ENCODE measurements at places on chromosomes 3 and 15. TPM values are rescaled to one million over a fixed set of nuclear protein-coding genes. Genes with fewer than 3 reads are reported as not detected.

DNA sequence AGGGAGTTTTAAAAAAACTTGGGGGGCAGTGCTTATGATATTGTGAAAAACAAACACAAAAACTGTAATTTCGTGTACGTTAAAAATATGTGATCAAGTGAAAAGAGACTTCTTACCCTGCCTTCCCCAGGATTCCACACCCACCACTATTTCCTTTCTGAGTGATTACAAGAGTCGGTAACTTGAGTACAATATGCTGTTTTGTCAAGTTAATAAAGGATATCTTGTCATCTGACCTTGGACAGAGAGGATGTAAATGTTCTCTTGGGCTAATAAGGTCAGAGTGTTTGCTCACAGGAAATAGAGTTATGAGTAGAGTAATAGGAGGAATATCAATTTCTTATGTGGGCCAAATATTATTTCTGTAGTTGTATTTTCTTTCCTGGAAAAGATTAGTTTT lies 68.1 kb downstream of the NOX5 start:
- DNase-seq, result no peak

- no peak for DNase-seq
These were observed 27.4 kb downstream of the ZXDC start for GRCh38 chr3:126448136-126448892.

DNA sequence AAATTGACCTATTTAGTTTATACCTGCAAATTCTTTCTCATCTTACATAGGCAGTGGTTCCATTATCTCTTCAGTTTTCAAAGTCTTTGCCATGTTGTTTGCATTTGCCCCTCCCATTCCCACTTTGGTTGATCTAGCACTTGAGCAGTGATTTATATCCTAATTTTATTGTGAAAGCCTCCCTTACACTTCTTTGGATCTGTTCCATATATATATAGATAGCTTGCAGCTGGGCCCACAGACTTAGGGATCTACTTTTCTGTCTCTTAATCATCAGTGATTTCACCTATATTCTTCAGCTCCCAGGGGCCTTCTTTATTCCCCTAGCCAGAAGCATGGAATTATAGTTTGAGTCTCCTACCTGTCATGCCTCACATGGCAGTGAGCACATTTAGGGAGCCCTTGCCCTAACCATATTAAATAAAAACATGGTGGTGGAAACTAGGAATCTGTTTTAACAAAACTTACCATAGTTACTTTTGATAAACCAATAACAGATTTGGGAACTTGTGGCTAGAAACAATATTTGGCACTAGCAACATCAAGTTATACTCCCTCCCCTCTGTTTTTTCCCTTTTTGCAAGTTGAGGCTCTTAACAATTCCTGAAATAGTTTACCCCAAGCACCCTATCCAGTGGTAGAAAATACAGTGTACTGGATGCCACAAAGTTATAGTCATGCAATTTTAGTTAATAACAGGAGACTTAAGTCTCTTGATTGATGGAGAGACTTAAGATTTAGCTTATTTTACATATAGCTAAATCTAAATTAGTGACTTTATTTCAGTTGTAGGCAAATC lies 41.7 kb downstream of the ARIH1 start:
- DNase-seq, result no peak

DNA sequence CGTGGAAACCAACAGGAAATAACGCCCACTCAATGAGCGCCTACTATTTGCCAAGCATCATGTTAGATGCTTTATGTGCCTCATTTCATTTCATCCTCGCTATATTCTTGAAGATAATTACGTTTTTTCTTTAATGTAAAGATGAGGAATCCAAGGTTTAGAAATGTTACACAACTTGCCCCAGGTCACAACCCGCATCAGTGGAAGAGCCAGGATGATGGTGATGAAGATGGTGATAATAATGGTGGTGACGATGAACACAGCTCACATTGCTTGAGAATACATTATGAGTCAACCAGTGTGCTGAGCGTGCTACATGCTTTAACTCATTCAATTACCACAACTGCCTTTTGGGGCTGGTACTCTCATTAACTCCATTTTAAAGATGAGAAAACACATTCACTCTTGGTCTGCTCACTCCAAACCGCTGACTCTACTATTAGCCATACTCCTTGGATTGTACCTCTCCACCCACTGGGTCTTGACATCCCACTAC lies 21.5 kb upstream of the MYO1E start:
- no peak for DNase-seq

DNA sequence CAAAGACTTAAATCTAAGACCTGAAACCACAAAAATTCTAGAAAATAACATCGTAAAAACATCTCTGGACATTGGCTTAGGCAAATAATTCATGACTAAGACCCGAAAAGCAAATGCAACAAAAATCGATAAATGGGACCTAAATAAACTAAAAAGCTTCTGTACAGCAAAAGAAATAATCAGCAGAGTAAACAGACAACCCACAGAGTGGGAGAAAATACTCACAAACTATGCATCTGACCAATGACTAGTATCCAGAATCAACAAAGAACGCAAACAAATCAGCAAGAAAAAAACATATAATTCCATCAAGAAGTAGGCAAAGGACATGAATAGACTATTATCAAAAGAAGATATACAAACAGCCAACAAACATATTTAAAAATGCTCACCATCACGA lies 749.4 kb downstream of the PLOD2 start:
- DNase-seq, result no peak

- no peak for DNase-seq
These were observed 165.5 kb upstream of the TGFBR2 start for GRCh38 chr3:30440880-30441279.

- DNase-seq, result no peak
These were observed 98.9 kb upstream of the CHL1 start for GRCh38 chr3:97417-98258.

GRCh38 chr3:195462308-195462610 lies 19.4 kb upstream of the ACAP2 start:
- no peak for DNase-seq

GRCh38 chr15:89975482-89976245 lies 25.5 kb upstream of the ZNF710 start:
- DNase-seq, result no peak

GRCh38 chr3:158463556-158463955 lies 107.4 kb upstream of the MLF1 start:
- DNase-seq, result no peak

GRCh38 chr3:157631478-157631877 lies 128.3 kb upstream of the VEPH1 start:
- DNase-seq, result no peak

- no peak for DNase-seq
These were observed 71.1 kb upstream of the BLM start for GRCh38 chr15:90645873-90646575.

- no peak for DNase-seq
These were observed 69.6 kb downstream of the C3orf20 start for GRCh38 chr3:14744556-14744955.

DNA sequence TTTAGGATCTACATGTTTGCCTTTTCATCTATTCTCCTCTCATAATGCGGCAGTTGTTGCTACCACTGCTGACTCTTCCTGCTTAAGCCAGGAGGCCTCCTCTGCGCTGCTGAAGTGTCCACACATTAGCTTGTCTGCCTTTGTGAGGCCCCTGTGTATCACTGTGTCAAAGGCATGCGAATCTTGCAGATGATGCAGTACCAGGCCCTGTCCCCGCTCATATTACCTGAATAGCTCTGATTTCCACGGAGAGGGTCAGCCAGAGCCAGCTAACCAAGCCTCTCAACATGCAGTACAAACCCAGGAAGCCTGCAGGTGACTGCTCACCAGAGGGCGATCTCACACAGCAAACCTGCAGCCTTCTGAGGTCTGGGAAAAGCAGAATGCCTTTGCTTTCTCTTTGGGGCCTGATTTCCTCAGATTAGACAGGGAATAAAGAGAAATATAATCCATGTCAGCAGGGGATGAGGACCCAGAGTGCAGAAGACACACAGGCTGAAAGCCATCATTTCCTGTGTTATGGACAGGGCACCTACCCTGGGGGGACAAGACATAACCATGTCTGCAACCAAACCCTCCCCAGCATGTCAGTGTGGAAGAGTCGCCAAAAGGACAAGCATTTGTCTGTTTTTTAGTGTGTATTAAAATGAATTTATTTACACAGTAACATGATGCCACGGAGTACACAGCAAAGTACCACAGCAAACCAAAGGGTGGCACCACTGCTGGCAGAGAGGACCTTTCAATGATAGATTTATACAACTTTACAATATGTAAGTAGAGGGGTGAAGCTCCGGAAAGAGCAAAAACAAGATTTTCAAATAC lies 36.8 kb upstream of the TSPAN3 start:
- DNase-seq, result peak; percentile 71

- DNase-seq, result no peak
These were observed 10.3 kb downstream of the PFKFB4 start for GRCh38 chr3:48546203-48546829.

GRCh38 chr3:182292591-182292990 lies 500.7 kb upstream of the ATP11B start:
- DNase-seq, result no peak

GRCh38 chr3:50297896-50298725 lies 1.1 kb downstream of the HYAL3 start:
- no peak for DNase-seq

DNA sequence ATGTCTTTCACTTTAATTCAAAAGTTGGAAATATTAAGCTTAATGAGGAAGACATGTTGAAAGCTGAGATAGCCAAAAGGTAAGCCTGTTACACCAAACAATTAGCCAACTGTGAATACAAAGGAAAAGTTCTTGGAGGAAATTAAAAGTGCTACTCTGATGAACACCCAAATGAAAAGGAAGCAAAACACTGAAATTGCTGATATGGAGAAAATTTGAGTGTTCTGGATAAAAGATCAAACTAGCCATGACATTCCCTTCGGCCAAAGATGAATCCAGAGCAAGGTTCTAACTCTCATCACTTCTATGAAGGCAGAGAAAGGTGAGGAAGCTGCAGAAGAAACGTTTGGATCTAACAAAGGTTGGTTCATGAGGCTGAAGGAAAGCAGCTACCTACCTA lies 280.8 kb upstream of the BCHE start:
- DNase-seq, result no peak

DNA sequence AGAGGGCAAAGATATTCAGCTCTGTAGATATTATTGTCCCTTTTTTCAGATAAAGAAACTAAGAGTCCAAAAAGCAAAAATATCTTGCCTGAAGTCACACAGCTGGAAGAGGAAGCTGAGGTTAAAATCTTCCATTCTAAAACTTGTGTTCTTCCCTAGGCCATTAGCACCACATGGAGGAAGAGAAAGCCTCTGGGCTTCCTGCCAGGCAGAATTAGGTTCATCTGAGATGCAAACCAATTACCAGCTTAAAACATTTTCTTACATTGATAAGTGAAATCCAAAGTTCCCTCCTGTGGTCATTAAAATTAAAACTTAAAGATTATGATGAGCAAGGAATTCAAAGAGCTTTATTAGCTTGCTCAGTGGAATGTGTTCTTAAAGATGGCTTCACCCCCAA lies 235.3 kb upstream of the SETMAR start:
- no peak for DNase-seq

DNA sequence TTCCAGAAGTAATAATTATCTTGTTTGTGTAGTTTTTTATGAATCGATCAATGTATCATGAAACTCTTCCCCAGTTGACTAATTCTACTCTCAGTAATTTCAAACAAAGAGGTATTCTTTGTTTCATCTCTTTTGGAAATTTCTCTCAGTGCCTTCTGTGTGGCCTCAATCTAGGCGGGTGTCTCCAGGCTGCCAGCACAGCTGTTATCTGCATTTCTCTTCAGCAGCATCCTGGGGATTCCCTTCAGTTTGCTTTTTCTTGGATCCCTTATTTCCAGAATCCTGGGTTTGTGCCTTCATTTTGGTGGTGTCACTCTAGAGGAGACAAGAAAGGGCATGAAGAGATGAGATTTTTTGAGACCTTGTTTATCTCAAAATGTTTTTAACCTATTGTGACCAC lies 22.7 kb downstream of the NIPA2 start:
- DNase-seq, result no peak

- no peak for DNase-seq
These were observed 5.2 kb downstream of the KCTD6 start for GRCh38 chr3:58497097-58497496.

- no peak for DNase-seq
These were observed 286.8 kb upstream of the TRIM42 start for GRCh38 chr3:140391061-140391460.

DNA sequence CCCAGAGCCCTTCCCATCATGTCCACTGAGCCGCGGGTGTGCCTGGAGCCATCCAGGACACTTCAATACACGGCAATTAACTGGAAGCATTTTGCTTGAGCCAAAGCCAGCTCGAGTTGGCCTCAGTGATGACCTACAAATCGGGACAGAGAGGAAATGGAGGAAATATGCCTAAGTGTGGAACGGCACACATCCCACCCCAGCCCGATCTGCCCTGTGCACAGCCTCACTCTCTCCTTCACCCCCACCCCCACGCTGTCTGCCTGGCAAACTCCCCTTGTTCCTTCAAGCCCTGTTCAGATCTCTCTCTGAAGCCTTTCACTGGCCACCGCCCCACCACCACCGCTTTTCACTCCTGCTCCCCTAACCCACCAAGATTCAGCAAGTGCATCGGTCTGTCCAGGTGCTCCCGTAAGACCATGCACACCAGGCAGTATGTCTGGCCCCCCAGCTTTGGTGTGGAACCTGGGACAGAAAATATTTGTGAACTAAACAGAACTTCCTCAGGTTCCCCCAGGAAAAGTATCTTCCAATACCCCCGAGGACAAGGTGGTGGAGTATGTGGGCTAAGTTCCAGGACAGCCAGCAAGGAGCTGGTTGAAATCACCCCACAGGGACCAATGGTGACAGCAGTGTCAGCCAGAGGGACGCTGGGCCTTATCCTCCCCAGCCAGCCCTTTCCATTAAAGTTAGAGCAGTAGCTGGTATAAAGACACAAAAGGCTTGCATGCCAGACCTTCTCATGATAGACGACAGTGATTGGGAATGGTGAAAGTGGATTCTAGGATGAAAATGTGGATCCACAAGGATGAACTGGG lies 83.7 kb downstream of the VGLL4 start:
- DNase-seq, result no peak

DNA sequence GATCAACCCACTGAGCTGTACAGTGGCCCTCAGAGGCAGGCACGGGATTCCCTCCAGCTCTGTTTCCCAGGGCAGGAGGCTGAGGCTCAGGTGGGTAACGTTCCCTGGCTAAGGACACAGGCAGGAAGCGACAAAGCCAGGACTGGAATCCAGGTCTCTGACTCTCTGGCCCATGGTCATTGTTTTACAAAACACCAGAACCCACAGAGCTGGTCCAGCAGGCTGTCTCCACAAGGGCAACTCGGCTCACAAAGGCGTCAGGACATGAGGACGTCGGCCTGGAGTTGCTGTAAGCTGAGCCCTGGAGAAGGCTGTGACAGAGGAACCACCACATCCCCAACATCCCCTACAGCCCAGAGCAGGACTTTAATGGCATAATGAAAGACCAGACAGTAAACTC lies 30.7 kb downstream of the NUP210 start:
- no peak for DNase-seq

GRCh38 chr3:191331388-191331787 lies 1.1 kb upstream of the UTS2B start:
- no peak for DNase-seq

- peak; percentile 8 for DNase-seq
These were observed 15.2 kb downstream of the DNAJC19 start for GRCh38 chr3:180974286-180974685.

The GCNT3 gene
- total RNA-seq, result not detected

The GREM1 gene
- total RNA-seq, result not detected

The DGKG gene
- total RNA-seq, result 0.25 TPM

The CDC25A gene
- 40.8 TPM for total RNA-seq

The C2CD4B gene
- not detected for total RNA-seq

The UBA7 gene
- 97.7 TPM for total RNA-seq

The UQCC5 gene
- 13.1 TPM for total RNA-seq

The CLRN1 gene
- not detected for total RNA-seq

The B2M gene
- 5,703 TPM for total RNA-seq

The LRRC15 gene
- not detected for total RNA-seq

The CHL1 gene
- total RNA-seq, result not detected

The SAMD7 gene
- not detected for total RNA-seq

The LCMT2 gene
- 4.2 TPM for total RNA-seq
